ENCODE measurements at places on chromosomes 4 and X. TPM values are rescaled to one million over a fixed set of nuclear protein-coding genes. Genes with fewer than 3 reads are reported as not detected.

- no peak for DNase-seq
Observed at GRCh38 chr4:83361416-83362103, 26.9 kb upstream of the HPSE start.

Gene SPANXA2
- total RNA-seq: not detected

Gene DUX4
- not detected for total RNA-seq

- no peak for DNase-seq
Observed at GRCh38 chr4:111748157-111748556, 397.1 kb upstream of the FAM241A start.

DNA sequence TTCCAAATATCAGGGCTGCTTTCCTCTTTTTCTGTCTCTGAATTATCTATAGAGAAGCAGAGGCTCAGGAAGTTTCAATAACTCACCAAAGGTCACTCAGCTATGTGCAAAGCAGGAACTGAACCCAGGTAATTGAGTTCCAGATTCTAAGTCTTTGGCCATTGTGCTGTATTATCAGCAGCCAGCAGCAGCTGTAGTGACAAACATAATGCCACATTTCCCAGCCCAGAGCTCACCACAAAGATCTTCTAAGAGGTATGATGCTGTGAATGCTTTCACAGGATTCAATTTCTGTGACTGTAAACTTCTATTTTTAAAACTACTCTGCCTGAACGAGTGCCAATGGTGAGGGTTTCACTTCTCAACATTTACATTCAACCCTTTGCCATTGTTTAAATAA lies 56.4 kb downstream of the SPOCK3 start:
- DNase-seq: no peak

All from LHCN-M2 (cell line).